Activated CD4-positive, alpha-beta T cell treated with anti-CD3 and anti-CD28 coated beads for 48 hours (primary cell): ENCODE measurements at places on chromosomes 6 and 20.

- DNase-seq = no peak
Observed at GRCh38 chr6:33813990-33814985, 10.5 kb upstream of the MLN start.

GRCh38 chr20:17990278-17990972, 21.6 kb downstream of the MGME1 start:
- DNase-seq = no peak

- no peak for DNase-seq
Observed at GRCh38 chr6:112360498-112360897, 13.4 kb downstream of the RFPL4B start.

DNA sequence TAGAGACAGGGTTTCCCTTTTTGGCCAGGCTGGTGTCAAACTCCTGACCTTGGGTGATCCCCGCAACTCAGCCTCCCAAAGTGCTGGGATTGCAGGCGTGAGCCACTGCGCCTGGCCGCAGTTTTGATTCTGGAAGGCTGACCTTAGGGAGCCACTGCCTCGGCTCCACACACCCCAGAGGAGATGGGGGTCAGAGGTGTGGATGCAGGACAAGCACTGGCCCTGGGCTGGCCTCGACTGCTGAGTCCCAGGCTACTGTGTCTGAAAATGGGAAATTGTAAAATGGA, 1.5 kb downstream of the ZBP1 start:
- DNase-seq = no peak

GRCh38 chr6:33391922-33392594, 435 bp downstream of the KIFC1 start:
- peak; percentile 78 for DNase-seq
